Progenitor cell of endocrine pancreas (in vitro differentiated cells): ENCODE measurements at places on chromosomes 12 and 14.

DNA sequence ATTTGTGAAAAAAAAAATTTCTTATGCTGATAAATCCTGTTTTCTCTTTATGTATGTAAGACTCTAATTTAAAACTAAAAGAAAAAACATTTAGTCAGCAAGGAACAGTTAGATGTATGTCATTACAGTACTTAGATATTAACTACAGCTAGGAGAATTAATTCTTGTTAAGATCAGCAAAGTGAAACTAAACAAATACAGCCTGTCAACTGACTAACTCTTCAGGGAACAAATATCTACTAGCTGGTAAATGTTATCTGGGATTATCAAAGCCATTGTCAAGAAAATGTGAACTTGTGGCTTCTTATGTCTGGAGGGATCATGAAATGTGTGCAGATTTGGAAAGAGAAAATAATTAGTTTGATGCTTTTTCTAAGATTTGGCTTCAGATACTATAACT, 27.5 kb downstream of the MGAT4C start:
- DNase-seq = no peak
- no peak overlapping the region for H3K4me3 ChIP-seq
- H3K27me3 ChIP-seq = no peaks in the 10 kb centered on the region
- no peak overlapping the region for H3K27ac ChIP-seq
- peaks cover 24% of the 10 kb centered on the region for H3K4me1 ChIP-seq

GRCh38 chr14:21317398-21317797, 37.5 kb downstream of the RPGRIP1 start:
- peaks cover 2% of the 10 kb centered on the region for H3K4me1 ChIP-seq
- no peak for DNase-seq
- H3K36me3 ChIP-seq = peaks cover 1% of the 10 kb centered on the region
- no peaks in the 10 kb centered on the region for H3K27me3 ChIP-seq

DNA sequence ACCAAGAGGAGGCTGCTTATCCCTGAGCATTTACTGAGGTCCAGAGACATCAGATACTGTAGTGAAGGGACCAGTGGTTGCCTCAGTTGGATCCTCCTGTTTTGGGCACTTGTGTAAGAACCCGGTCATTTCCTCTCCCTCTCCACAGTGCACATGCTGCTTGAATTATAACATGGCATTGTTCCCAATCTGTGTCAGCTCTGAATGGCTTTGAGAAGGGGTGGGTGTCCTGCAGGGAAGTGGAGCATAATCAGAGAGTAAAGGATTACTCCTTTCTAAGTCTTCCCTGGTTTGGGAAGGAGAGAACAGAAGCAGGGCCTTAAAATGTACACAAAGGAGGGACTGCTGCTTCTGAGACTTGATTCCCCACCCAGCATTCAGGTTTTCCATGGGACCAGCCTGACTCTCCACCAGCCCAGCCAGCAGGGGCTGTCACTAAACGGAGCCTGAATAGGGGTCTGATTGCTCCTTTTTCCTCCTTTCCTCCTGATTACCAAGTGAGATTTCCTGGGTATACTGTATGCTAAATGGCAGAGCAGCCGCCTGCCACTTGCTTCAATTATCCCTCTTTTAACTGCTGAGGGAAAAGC, 78.4 kb downstream of the NRXN3 start:
- H3K36me3 ChIP-seq = no peaks in the 10 kb centered on the region
- H3K27me3 ChIP-seq = peaks cover 6% of the 10 kb centered on the region
- DNase-seq = no peak
- H3K4me3 ChIP-seq = no peak overlapping the region
- no peak overlapping the region for H3K27ac ChIP-seq

DNA sequence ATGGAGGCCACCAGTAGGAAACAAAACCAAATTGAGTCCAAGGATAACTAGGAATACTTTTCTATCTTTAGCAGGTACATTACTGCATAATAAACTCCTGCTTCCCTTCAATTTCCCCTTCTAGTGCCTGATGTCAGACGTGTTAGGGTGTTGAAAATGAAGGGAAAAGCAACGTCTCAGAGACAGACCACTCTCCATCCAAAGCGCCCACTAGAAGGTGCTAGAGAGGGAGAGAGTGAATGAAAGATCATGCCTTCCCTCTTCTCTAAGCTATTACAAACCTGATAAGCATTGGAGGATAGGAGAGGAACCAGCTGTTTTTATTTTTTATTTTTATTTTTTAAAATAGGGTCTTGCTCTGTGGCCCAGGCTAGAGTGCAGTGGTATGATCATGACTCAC, 64.1 kb downstream of the ZNF641 start:
- H3K27me3 ChIP-seq = peaks cover 7% of the 10 kb centered on the region
- peaks cover 1% of the 10 kb centered on the region for H3K4me1 ChIP-seq
- H3K36me3 ChIP-seq = no peaks in the 10 kb centered on the region
- H3K27ac ChIP-seq = no peak overlapping the region
- H3K4me3 ChIP-seq = no peak overlapping the region

DNA sequence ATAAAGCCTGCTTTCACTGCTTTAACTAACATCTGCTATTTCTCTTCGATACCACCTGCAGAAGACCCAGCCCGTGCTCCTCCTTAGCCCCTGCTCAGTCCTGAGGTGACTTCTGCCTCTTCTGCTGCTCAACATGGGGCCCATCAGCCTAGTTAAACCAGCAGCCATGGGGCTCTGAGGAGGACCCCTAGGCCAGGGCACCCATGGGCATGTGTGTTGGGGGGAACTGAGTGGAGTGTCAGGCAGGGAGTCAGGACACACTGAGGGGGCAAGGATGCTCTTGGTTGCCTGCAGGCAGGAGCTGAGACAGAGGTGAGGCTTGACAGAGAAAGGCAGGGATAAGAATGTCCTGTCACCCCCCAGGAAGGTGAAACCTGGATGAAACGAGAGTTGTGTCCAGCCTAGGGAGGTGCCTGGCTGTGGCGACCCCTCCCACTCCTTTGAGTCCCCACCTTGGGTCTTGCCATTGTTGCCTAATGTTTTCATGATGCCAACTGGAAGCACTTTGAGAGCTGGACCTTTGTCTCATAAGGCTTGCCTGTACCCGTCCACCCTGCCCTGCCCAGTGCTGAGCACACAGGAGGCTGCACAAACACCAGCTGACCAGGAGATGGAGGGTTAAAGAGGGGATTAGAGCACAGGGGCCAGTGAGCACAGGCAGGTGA, 12.5 kb upstream of the RABGGTA start:
- no peak overlapping the region for H3K27ac ChIP-seq
- no peaks in the 10 kb centered on the region for H3K36me3 ChIP-seq
- H3K4me1 ChIP-seq = no peaks in the 10 kb centered on the region
- DNase-seq = no peak
- H3K27me3 ChIP-seq = no peaks in the 10 kb centered on the region
- H3K4me3 ChIP-seq = no peak overlapping the region

GRCh38 chr12:9133216-9133916, 17.6 kb upstream of the A2M start:
- H3K27ac ChIP-seq = no peak overlapping the region
- no peak for DNase-seq
- no peak overlapping the region for H3K4me3 ChIP-seq
- peaks cover 21% of the 10 kb centered on the region for H3K4me1 ChIP-seq

DNA sequence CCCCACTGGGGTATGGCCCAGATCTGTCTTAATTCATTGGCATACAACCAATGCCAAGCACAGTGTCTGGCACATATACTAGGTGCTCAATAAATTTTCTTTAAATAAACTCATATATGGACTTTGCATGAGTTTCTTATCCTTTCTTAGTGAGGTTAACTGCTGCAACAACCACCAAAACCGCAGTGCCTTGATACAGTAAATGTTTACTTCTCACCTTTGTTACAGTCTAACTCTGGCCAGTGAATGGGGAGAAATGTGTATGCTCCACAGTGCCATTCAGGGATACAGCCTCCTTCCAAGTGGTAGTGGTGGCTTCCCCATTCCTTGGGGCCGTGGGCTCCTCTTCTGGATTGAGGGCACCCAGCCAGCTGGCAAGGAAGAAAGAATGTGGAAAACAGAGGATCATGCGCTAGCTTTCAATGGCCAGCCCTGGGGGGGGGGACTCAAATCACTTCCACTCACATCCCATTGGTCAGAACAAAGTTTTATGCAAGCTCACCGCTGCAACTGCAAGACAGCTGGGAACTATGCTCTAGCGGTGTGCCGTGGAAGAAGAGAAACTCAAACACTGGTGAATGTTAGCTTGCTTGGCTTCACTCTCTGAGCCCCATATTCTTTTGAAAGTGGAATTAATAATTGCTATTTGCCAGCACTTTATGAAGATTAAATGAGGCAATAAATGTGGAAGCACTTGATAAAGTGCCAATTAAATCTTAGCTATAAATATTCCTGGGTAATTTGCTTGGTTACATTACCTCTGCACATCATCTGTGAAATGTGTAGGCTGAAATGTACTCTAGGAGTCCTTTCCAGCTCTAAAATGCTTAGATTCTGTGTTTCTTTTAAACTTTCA, 51.0 kb upstream of the SOCS2 start:
- no peaks in the 10 kb centered on the region for H3K36me3 ChIP-seq
- H3K27ac ChIP-seq = no peak overlapping the region
- H3K4me3 ChIP-seq = no peak overlapping the region
- no peaks in the 10 kb centered on the region for H3K27me3 ChIP-seq
- no peak for DNase-seq
- peaks cover 17% of the 10 kb centered on the region for H3K4me1 ChIP-seq
